ENCODE measurements at places on chromosomes 13 and 19.
A peak's percentile ranks its signal among the peaks of the same experiment; 100 is the strongest.

DNA sequence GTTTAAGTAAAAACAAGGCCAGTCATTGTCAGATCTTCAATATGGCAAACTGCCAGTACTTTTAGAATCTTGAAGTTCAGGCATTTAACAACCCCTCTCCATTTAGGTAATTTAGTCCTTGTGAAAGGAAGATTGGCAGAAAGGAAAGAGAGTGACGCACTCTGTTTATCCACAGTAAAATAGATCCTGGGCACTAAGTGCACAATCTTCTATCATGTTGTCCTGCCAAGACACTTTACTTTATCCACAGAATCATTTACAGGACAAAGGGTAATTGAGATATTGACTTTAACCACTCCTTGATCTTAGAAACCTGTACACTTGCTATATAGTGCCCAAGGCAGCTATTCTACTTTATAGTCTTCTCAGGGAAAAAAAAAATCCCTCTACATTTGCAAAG, 786.4 kb upstream of the SLITRK1 start:
- no peak for DNase-seq

DNA sequence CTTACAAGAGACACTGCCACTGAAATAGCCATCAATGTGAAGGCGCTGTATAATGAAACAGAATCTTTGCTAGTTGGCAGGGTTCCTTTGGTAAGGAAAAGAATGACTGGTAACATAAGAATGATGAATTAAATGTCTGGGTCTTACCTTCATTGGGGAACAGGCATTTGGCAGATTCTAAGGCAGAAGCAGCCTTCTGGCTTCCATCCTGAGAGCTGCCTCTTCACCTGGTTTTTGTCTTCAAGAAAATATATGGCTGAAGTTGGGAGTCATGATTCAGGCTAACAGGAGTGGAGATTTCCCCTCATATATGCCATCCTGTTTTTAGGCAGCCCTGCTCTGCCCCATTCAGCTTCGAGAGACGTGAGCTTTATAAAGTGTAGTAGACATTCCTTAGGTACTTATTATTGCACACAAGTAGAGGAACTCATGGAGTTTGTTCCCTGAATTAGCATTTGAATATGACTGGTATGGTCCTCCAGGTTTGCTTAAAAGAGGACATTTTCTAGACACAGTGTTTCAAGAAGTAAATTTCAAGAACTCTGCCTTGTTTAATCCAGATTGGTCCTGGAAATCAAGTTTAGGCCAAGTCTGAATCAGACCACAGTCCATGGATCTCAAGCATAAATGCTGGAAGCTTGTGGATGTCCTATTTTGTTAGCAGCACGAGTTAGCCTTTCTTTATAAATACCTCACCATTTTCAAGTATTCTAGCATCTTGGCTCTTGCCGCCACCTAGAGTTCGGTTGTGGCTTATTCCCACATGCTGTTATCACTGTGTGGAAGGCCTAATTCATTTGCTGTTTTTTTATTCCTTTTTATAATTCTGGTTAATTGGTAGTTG, 56.2 kb upstream of the AKAP11 start:
- DNase-seq: peak; percentile 60

GRCh38 chr19:7223429-7223828, 70.8 kb downstream of the INSR start:
- DNase-seq: no peak

DNA sequence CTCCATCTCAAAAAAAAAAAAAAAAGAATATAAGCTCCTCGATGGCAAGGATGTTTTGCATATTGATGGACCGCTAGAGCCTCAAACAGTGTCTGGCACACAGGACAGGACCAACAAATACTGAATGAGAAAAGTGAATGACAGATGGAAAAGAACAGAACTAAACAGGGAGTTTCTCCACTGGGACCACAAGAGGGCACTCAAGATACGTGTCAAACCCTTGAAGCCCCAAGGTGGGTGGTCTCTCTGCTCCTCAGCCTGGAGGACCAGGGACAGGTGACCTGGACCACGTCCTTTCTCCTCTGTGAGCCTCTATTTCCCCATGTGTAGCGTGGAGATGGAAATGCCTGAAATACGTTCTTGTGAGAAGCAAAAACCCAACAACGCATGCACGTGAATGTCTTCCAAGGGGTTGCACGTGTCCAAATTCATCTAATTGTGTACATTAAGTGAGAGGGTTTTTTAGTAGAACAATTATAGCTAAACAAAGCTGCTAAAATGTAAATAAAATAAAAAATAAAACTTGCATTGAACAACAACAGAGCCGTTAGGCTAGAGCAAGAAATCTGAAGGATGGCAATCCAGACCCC, 5.7 kb upstream of the CDC42EP5 start:
- DNase-seq: peak; percentile 41

GRCh38 chr13:36998624-36999041, 507 bp downstream of the ALG5 start:
- no peak for DNase-seq

GRCh38 chr19:38745316-38745715, 1.0 kb upstream of the CAPN12 start:
- DNase-seq: no peak

DNA sequence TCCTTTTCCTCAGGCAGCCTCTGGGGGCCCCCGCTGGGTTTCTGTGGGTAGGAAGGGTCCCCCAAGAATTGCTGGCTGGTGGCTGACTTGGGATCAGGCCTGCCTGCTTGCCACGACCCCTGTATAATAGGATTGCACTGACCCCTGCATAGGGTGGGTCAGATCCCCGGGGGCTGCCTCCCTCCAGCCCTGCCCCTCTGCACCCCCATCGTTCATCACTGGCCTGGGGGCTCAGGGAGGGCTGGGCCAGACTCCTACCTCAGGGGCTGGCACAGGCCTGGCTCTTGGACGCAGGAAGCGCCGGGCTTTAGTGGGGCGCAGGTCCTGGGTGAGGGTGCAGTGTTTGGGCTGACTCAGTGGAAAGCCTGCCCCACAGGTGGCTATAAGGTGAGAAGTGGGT, 10.6 kb downstream of the NDUFB7 start:
- DNase-seq: no peak

GRCh38 chr19:17966129-17966483, 801 bp upstream of the KCNN1 start:
- DNase-seq: no peak

- DNase-seq: no peak
These were observed 50.7 kb downstream of the ACSBG2 start for GRCh38 chr19:6185835-6186834.

DNA sequence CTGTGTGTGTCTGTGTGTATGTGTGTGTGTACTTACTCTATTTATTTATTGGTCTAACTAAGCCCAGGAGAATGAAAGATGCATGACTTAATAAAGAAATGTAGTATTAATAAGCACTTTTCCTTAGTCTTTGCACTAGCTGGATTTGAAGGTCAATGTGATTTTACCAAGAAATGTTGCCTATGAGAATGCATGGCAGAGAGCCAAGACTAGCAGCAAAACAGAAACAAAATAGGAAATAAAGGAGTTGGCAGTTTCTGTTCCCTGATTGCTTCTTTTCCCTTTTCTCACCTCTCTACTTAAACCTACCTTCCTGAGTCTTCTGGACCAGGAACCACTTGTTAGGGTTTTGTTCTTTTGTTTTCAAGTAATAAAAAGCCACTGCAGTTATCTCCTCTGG, 286.1 kb downstream of the KCTD12 start:
- DNase-seq: peak; percentile 13

DNA sequence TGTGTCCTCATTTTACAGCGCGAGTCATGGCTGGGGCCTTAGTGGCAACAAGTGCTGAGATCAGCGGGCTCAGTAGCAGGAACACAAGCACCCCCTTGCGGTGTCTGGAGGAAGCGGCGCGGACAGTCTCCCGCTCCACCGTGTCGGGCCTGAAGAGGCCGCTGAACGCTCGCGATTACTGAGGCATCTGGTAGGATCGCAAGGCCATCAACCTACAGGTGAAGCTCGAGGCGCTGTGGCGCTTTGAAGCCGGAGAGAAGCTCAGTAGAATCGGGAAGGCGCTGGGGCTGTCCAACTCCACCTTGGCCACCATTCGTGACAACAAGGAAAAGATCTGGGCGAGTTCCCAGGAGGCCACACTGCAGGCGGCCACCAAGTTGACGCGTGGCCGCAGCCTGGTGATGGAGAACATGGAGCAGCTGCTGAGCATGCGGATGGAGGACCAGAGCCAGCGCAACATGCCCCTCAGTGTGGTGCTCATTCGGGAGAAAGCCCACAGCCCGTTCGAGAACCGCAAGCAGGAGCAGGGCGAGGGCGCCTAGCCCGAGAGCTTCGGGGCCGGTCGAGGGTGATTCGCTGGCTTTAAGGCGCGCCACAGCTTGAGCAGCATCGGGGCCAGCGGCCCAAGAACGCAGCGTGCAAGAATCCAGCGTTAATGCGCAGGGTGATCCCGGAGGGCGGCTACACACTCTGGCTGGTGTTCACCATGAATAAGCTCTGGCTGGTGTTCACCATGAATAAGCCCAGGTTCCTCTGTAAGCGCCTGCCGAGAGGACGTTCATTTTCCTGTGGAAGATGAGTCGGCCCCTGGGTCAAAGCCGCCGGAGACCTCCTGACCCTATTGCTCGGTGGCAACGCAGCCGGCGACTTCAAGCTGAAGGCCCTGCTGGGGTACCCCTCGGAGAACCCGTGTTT, 8.3 kb upstream of the MZF1 start:
- DNase-seq: peak; percentile 84

DNA sequence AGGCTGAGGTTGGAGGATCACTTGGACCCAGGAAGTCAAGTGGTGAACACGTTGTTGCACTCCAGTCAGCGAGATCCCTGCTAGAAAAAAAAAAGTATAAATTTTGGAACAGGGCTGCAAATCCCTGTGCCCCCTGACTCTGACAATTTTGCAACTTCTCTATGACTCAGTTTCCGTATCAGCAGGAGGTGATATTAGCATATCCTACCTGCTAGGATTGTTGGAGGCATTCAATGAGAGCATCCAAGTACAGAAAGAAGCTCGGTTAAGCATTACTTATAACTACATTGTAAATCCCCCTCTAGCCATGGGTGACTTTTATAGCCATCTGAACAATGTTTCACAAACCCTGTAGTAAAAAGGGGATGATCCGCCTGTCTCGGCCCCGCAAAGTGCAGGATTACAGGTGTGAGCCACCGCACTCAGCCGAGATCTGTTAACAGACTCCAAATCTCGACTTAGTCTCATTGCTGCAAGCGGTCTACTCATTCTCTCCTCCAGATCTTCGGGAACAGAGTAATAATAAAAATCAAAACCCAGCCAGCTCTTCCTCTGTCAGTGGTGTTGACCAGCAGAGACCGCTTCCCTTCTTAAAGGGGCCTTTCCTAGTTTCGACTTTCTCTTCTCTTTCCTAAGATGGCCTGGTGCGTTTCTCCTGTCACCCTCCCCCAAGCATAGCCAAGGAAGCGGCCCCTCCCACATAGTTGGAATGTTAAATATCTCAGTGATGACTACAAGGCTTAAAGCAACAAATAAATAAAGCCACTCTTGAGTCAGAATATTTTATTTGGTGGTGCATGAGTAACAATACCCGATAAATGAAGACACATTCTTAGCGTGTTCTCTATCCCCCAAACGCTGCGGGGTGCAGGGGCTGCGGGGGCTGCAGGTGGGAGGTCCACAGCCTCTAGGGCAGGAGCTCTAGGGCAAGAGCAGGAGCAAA, 10.3 kb upstream of the BICRA start:
- peak; percentile 97 for DNase-seq

GRCh38 chr13:27302643-27303262, 32.1 kb downstream of the RASL11A start:
- no peak for DNase-seq

GRCh38 chr19:47549261-47549862, 23.6 kb downstream of the ZNF541 start:
- DNase-seq: no peak

GRCh38 chr19:1295169-1296012, 9.7 kb downstream of the EFNA2 start:
- DNase-seq: no peak

DNA sequence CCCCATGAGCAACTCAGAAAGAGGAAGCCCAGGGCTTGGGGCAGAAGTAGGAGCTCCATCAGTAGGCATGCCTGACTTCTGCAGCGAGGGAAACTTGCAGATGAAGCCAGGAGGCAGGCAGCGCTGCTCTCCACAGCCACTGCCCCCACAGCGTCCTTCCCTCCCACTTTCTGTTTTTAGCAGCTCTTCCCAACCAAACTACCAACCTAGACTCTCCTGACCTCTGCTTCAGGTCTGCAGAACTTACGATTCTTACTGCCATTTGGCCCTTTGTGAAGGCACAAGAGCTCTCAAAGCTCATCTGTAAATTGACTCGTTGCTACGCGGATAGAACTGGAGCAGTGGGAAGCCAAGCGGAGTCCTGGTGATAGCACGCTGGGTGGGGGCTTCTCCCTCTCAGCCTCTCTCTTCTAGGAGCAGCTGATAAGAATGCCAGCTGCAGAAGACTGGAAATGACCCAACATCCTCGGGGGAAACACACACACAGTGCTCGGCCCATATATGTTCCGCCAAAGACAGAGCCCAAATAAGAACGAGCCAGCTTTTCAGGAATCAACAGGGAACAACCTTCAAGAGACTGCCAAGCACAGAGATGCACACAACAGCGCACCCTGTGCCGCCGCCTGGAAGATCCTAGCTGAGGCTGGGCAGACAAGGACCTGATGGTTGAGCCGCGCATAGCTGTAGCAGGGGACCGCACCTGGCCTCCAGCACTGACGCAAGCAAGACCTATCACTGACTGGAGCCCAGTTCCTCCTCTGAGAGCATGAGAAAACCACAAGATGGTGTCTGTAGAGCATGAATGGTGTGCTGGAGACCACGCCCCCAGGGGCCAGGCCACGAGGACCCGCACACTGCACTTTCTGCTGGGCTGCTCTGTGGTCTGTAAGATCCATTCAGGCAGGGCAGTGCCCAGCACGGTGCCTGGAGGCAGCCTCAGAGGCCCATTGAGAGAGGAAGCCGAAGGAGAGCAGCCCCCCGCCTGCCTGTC, 15.9 kb upstream of the SLC35E1 start:
- peak; percentile 16 for DNase-seq

GRCh38 chr19:13931391-13932148, 6.6 kb downstream of the PODNL1 start:
- DNase-seq: no peak

GRCh38 chr13:26752671-26753070, 7.9 kb downstream of the GPR12 start:
- DNase-seq: no peak

GRCh38 chr19:54298357-54299125, 14.4 kb downstream of the LILRA5 start:
- no peak for DNase-seq

DNA sequence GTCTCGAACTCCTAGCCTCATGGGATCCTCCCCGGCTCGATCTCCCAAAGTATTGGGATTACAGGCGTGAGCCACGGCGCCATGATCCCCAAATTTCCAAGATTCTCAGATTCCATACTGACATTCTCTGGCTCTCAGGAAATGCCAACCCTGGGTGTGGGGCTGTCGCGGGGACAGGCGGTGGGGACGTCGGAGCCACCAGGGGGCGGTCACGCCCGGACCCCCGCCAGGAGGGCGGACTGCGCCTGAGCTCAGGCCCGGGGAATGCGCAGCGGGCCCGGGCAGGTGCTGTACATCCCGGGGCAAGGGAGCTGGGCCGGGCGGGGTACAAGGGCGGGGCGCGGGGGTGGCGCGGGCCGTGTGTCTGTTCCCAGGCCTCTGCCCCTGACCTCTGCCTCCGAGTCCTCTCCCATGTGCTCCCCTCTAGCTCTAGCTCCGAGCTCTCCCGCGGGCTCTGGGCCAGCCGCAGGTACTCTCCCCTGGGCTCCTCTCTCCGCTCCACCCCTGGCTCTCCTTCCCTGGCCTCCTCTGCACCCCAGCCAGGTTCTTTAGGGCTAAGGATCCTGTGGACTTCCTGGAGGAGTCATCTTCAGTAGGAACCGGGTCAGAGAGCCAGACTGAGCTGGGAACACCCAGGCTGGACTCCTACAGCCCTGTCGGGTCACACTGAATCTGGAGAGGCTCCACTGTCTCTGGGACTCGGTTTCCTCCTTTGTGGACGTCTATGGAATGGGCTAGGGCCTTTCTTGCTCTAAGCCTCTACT, 2.4 kb downstream of the PPP1R13L start:
- DNase-seq: no peak

All from astrocyte of the spinal cord (primary cell).